Muscle of back (tissue), 13 donors: ENCODE measurements at places on chromosomes 6 and 20.

- no peak for DNase-seq
These were observed 464.8 kb downstream of the CBLN4 start for GRCh38 chr20:55540486-55540885.

GRCh38 chr6:75199889-75200288 lies 6.0 kb downstream of the COL12A1 start:
- DNase-seq: no peak

DNA sequence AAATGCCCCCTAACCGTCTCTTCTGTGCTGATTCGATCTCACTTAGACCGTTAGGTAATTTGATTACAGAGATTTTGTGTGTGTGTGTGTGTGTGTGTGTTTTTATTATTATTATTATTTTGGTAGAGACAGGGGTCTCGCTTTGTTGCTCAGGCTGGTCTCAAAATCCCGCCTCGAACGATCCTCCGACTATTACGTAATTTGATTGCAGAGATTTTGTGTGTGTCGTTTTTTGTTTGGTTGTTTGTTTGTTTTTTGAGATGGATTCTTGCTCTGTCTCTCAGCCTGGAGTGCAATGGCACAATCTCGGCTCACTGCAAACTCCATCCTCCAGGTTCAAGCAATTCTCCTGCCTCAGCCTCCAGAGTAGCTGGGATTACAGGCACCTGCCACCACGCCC lies 28.3 kb downstream of the FOXF2 start:
- no peak for DNase-seq

DNA sequence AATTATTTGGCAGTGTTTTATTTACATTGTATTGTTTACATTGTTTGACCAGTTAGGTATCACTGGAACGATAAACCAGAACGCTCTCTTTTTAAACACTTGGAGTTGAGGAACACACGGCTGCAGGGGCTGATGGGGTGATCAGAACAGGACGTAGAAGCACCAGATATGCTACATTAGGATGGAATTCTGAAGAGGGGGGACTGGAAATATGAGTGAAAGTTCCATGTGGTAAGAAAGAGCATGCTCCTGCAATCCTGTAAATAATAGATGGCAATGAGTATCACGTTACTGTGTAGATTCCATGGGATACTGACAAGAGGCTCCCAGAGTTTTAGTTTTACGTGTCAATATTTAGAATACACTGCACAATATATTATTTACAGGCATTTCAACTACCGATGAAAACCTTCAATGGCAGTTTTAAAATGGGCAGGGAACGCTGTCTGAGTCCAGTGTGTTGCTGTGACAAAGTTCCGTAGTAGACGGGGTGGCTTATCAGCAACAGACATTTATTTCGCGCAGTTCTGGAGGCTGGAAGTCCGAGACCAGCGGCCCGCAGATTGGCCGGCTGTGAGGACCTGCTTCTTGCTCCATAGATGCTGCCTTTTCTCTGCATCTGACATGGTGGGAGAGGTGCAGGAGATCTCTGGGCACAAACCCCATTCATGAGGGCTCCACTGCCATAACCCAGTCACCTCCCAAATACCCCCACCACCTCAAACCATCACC lies 43.1 kb downstream of the SYNJ2 start:
- DNase-seq: no peak

GRCh38 chr20:50583442-50584150 lies 73.4 kb downstream of the PTPN1 start:
- no peak for DNase-seq

- DNase-seq: no peak
These were observed 458.6 kb downstream of the TENT5A start for GRCh38 chr6:81293896-81294295.
